Mesendoderm (in vitro differentiated cells): ENCODE measurements at places on chromosomes 1 and 21.

DNA sequence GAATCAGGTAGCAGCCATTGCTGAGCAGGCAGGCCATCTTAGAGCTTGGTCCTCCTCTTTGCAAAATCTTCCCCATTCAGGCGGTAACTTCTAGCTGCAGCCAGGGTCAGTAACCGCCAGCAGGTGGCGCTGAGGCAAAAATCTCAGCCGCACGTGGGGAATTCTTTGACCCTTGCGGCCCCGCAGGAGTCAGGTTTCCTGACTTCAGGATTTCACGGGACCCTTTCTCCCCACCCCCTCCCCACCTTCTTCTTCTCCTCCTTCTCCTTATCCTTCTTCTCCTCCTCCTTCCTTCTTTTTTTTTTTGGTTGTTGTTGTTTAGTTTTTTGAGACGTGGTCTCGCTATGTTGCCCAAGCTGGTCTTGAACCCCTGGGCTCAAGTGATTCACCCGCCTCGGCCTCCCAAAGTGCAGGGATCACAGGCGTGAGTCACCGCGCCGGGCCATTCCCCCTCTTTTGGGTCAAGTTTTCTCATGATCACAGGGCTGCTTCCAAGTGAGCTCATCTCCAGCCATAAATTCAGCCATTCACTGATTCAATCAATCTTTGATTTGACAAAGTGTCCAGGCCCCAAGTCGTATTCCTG lies 33.4 kb upstream of the TENT5B start:
- peak; percentile 87 for DNase-seq
- no peaks in the 10 kb centered on the region for H3K4me1 ChIP-seq
- H3K27ac ChIP-seq: no peak overlapping the region
- H3K4me3 ChIP-seq: no peak overlapping the region
- H3K36me3 ChIP-seq: no peaks in the 10 kb centered on the region
- H3K27me3 ChIP-seq: no peaks in the 10 kb centered on the region

- peaks cover 14% of the 10 kb centered on the region for H3K27me3 ChIP-seq
- no peak for DNase-seq
- no peak overlapping the region for H3K27ac ChIP-seq
- H3K4me3 ChIP-seq: no peak overlapping the region
- H3K36me3 ChIP-seq: no peaks in the 10 kb centered on the region
Measured at GRCh38 chr1:206503591-206504362, 3.6 kb upstream of the RASSF5 start.

DNA sequence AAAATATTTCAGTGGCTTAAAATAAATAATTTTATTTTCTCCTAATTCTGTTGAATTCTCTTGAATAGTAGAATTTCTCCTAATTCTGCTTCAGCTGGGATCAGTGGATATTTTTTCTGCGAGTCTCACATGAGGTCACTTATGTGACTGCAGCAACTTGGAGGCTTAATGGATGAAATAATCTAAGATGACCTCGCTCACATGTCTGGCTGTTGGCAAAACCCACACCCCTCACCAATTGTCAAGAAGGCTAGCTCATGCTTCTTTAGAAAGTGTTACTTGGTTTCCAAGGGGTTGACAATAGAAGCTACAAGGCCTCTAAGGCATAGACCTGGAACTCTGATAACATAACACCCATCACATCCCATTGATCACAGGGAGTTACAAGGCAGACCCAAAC lies 156.9 kb upstream of the DPYD start:
- H3K36me3 ChIP-seq: no peaks in the 10 kb centered on the region
- no peaks in the 10 kb centered on the region for H3K4me1 ChIP-seq
- peak; percentile 61 for DNase-seq
- H3K27ac ChIP-seq: no peak overlapping the region

DNA sequence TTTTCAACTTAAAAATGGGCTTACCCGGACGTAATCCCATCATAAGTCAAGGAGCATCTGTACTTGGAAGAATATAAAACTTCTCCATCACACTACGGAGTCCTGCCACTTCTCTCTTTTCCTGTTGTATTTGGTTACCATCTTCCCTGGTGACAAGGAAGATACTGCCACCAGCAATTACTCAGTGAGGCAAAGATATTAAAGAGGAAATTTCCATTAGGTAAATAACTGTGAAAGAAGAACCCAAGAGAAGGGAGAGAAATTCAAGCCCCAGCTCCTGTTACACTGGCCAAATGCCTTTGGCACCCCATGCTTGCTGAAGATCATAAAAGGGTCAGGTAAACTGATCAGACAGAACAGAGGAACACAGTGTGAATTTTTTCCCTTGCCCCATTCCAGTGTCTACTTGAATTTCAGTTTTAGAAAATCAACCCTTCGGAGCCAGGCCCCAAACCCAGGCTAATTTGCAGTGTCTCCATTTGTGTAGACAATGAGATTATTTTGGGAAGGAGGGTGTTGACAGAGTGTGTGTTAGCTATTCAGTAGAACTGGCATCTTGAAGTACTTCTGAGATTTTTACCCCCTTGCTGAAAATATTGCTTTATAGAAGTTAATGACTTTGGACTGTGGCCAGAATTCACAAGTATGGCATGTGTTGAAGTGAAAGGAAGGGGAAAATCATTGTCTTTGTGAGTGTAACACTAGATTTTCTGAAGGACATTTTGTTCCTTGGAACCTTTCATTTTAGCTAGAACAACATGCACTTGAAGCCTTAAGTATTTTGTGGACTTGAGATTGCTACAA lies 167.1 kb downstream of the DHRS3 start:
- no peaks in the 10 kb centered on the region for H3K27me3 ChIP-seq
- no peak for DNase-seq
- no peaks in the 10 kb centered on the region for H3K36me3 ChIP-seq
- H3K27ac ChIP-seq: no peak overlapping the region
- peaks cover 5% of the 10 kb centered on the region for H3K4me1 ChIP-seq
- H3K4me3 ChIP-seq: no peak overlapping the region

DNA sequence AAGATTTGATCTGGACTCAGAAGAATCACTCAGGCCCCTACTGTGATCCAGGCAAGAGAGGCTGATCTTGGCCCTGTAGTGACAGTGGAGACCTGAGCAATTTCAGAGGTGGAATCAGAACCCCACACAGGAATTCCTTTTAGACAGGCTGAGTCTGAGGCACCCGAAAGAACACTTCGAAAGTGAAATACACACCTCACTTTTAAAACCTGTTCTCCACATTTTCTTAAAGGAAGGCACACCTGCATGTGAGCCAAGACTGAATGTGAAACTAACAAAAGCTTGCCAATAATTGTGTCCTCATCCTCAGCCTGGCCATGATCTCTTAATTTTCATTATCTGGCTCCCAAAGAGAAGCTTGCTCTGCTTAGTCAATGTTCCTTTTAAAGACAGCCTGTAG lies 32.2 kb downstream of the SIPA1L2 start:
- peaks cover 32% of the 10 kb centered on the region for H3K4me1 ChIP-seq
- no peaks in the 10 kb centered on the region for H3K36me3 ChIP-seq
- H3K27ac ChIP-seq: no peak overlapping the region

GRCh38 chr1:180939073-180939710 lies 26.5 kb downstream of the KIAA1614 start:
- no peak overlapping the region for H3K27ac ChIP-seq
- no peak overlapping the region for H3K4me3 ChIP-seq
- no peaks in the 10 kb centered on the region for H3K36me3 ChIP-seq

GRCh38 chr1:94300731-94301130 lies 63.3 kb upstream of the ARHGAP29 start:
- no peak overlapping the region for H3K27ac ChIP-seq
- H3K4me3 ChIP-seq: no peak overlapping the region
- no peaks in the 10 kb centered on the region for H3K36me3 ChIP-seq

GRCh38 chr21:44833663-44834062 lies 15.8 kb upstream of the SUMO3 start:
- H3K36me3 ChIP-seq: no peaks in the 10 kb centered on the region
- no peak for DNase-seq
- no peak overlapping the region for H3K27ac ChIP-seq
- H3K4me1 ChIP-seq: no peaks in the 10 kb centered on the region
- H3K27me3 ChIP-seq: no peaks in the 10 kb centered on the region
- H3K4me3 ChIP-seq: no peak overlapping the region

DNA sequence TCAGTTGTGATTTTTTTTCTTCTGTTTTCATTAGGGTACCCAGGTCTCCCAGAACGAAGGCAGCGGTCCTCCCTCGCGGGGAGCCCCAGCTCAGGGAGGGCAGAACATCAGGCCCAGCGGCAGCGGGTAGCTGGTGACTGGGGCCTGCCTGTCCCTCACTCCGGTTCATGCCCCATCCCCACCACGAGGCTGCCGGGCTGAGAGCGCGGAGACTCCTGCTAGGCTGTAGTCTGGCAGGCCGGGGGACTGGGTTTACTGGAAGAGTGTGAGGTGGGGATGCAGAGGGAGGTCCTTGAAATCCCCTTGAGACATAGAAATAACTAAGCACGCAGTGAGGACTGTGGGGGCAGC lies 10.5 kb downstream of the BRINP2 start:
- peaks cover 5% of the 10 kb centered on the region for H3K27me3 ChIP-seq
- no peak overlapping the region for H3K4me3 ChIP-seq
- H3K36me3 ChIP-seq: no peaks in the 10 kb centered on the region
- no peak overlapping the region for H3K27ac ChIP-seq
- peaks cover 4% of the 10 kb centered on the region for H3K4me1 ChIP-seq
- DNase-seq: peak; percentile 18
